ENCODE measurements at places on chromosomes 7 and 10.

- DNase-seq = no peak
These were observed 9.2 kb downstream of the GLCCI1 start for GRCh38 chr7:7977774-7978173.

DNA sequence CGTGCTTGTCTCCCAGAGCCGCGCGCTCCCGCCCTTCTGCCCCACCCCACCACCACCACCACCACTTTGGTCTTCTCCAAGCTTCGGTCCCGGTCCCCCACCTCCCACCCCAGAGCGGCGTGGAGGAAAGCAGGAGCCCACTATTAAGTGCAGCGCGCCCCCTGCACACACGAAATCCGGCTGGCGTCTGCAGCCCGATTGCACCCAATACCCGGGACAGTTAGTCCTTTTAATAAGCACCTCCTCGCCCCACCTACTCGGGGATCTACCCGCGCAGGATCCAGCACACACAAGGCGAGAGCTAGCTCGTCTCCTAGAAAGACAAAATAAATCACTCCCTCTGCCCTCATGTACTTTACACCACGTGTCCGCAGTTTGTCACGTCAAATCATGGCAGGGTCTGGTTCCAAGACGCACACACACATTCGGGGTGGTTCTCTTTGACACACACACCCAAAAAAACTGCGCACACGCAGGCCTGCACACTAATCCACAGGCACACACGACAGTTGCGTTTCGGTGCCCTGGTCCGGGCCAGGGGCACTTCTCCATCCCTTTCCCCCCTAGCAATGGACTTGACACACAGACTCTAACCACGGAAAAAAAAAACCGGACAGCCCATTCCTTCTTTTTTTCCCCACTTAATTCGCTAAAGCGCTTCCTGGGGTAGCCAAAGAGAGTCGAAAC, 1.6 kb downstream of the SFMBT2 start:
- peak; percentile 74 for DNase-seq

DNA sequence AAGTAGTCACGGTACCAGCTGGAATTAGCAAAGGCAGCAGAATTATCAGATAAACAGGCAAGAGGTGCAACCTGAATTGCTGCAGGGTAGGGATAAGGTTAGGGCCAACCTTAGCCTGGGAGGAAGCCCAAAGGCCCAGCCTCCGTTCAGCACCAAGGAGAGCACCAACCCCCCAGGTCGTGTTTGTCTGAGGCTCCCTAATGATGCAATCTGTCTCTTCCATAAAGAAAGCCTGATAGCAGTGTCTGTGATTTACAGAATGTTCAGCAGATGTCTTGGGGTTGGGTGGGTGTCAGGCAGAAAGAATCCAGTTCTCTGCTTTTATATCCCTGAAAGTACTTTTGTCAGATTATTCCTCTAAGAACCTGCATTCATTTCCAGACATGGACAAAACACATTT, 328.4 kb upstream of the AOAH start:
- DNase-seq = no peak

GRCh38 chr7:40199076-40199802, 64.4 kb downstream of the SUGCT start:
- no peak for DNase-seq

DNA sequence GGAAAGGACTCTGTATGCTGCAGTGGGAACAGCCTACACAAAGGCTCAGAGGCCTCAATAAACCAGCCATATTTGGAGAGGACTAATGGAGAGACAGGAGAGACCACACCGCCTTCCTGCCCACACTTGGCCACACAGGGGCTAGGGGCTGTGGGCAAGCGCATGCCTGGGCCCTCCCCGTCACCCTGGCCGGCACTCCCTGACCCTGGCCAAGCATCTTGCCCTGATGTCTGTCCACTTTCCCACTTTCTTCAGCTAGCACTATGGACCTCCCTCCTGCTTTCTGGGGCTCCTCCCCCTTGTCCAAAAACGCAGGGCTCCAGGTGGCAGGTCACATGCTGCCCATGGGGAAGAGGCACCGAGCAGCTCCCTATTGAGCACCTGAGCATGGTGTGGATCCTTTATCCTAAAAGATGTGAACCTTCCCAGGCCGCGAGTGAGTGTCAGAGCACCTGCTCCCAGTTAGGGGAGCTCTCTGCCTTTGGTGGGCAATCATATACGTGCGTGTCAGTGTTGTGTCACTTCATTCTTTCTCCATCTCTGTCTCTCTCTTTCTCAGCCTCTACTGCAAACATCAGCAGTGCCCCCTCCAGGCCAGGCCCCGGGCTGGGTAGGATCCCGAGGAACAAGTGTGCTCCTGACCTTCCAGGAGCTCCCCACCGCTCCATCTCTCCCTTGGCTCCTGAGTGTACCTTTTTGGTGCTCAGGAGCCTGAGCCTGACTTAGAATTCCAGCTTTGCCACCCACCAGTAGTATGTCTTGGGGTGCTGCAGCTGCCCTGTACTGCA, 74.0 kb downstream of the ZMIZ1 start:
- DNase-seq = no peak

DNA sequence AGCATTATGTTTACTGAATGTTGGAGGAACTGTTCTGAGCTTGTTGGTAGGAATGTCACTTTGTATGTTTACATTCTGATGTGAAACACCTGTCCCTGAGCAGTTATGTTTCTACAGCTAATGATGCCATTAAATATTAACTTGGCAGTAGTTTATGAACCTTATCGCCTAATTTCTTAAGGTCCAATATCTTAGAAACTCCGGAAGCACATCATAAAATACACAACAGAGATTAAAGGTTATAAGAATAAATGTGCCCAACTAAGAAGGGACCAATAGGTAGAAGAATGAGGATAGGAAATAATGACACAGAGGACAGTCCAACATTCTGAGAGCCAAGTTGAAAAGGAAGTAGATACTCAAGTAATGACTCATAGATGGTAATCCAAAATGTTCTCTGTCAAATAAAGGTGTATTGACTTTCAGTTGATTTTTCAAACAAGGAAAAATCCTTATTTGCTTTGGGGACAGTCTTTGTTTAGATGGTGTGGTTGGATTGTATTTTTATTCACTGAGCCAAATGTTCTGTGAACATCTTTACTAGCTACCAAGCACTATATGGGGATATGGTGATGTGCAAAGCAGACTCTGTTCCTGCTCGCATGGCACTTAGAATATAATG, 31.9 kb downstream of the LCOR start:
- peak; percentile 37 for DNase-seq

DNA sequence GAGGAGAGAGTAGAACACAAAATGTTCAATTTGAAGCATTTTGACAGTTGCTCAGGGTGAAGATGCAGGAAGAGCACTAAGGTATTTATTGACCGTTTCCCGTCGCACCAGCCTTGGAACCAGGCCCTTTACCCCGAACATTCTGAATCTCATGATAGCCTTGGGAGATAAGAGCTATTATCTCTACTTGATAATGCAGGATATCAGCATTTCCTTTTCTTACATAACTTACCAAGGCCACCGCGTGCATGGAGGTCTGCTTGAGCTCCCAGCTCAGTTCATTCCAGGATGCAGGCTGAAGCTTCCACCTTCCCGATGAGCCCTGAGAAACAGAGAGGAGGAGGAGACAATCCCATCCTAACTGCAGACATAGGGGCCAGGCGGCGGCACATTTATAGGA, 324.2 kb upstream of the COBL start:
- no peak for DNase-seq

DNA sequence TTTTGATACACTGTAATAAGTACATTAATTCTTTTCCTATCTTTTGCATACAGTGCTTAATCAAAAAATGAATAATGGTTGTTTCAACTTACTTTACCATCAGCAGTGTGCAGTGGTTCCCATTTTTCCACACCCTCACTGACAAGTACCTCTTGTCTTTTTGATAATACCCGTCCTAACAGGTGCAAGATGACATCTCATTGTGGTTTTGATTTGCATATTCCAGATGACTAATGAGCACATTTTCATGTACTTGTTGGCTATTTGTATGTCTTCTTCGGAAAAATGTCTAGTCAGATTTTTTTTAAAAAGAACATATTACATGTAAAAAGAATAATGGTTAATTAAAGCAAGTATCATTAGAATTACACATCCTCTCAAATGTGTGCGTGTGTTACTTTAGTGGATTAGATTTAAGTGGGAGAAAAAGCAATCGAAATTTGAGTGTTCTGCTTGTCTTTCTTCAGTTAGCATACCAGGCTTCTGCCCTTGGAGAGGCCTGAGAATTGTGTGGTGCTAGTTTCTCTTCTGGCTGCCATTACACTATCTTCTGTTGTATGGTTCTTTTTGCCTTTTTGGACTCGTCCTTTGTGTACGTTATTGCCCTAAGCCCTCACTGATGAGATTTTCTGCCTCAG, 291.2 kb downstream of the AUTS2 start:
- DNase-seq = no peak

GRCh38 chr7:83649701-83650100, 762 bp upstream of the SEMA3E start:
- no peak for DNase-seq

GRCh38 chr7:39321909-39322498, 244.2 kb upstream of the YAE1 start:
- DNase-seq = no peak

DNA sequence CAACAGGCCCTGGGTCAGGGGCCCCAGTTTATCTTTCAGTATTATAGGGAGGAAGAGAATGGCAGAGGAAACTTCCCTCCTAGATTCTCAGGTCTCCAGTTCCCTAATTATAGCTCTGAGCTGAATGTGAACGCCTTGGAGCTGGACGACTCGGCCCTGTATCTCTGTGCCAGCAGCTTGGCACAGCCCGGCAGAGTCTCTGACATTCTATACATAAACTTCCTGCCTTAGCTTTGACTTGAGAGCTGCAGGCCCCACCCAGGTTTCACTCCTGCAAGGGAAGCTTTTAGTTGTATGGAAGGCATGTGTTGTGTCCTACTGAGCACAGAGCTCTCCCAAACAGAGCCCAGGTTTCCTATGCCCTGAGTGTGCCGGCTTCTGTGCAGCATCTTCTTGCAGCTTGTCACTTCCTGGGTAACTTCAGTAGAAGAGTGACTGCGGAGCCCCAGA, 205.6 kb upstream of the PRSS58 start:
- DNase-seq = peak; percentile 28

DNA sequence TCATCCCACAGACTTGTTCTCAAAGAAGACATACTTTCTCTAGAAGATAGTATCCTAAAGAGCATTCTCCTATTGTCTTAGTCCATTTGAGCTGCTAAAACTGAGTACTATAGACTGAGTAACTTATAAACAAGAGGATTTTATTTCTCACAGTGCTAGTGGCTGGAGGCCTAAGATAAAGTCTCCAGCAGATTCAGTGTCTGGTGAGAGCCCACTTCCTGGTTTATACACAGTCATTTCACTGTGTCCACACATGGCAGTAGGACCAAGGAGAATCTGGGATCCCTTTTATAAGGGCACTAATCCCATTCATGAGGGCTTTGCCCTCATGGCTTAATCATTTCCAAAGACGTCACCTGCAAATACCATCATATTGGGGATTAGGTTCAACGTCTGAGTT, 68.7 kb downstream of the LRRC17 start:
- no peak for DNase-seq

GRCh38 chr10:124547647-124548168, 86.1 kb downstream of the LHPP start:
- no peak for DNase-seq

GRCh38 chr10:35378541-35379210, 42.4 kb downstream of the CCNY start:
- peak; percentile 33 for DNase-seq

DNA sequence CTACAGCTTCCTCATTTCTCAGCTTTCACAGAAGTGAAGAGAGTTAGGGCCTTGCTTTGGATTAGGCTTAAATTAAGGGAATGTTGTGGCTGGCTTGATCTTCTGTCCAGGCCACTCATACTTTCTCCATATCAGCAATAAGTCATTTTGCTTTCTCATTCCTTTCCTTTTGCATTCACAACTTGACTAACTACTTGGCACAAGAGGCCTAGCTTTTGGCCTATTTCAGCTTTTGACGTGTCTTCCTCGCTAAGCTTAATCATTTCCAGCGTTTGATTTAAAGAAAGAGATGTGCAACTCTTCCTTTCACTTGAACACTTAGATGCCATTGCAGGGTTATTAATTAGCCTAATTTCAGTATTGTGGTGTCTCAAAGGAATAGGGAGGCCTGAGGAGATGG, 712.0 kb downstream of the INHBA start:
- DNase-seq = no peak

DNA sequence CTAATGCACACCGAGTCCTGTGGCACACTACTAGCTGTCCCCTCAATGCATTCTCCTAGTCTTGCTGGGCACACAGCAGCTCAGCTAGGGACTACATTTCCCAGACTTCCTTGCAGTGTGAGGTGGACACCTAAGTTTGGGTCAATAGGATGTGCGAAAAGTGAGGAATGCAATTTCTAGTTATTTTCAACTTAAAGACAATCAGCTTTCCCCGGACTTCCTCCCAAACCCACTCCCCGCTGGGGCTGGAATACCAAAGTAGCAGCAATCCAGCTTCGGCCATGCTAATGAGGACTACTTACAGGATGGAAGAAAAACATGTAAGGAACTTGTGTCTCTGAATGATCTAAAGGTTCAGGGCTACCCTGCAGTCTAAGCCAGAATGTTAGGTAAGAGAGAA, 286.4 kb upstream of the LRRN3 start:
- no peak for DNase-seq

DNA sequence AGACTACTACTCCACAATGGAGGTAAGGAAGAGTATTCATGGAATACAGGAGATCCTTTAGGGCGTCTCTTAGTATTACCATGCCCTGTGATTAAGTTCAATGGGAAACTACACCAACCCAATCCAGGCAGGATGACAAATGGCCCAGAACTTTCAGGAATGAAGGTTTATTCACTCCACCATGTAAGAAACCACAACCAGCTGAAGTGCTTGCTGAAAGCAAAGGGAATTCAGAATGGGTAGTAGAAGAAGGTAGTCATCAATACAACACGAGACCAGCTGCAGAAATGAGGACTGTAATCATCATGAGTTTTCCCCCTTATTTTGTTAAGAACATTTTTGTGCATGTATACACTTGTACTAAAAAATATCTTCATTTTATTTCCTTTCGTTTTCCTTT, 76.6 kb downstream of the GPR37 start:
- DNase-seq = no peak

DNA sequence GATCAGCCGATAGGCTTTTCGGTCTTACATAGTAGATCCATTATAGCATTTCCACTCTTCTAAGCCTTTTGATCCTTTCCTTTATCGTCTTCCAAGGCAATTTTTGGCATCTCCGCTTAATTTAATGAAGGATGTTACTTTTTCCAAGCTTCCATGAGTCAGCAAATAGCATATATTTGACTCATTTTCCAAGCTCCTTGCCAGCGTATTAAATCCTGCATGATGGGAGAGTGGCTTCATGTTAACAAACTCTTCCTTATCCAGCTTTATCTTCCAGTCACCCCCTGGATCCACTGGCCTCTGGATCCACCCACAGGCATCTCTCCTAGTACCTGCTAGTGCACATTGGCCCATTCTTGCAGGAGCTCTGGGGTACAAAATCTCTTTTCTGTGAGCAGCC, 13.0 kb downstream of the OR9A2 start:
- no peak for DNase-seq

GRCh38 chr7:29866490-29866930, 60.2 kb downstream of the WIPF3 start:
- no peak for DNase-seq

GRCh38 chr7:11698384-11698871, 133.6 kb downstream of the THSD7A start:
- DNase-seq = no peak
